Mesothelial cell of epicardium (in vitro differentiated cells): ENCODE measurements at places on chromosomes 1 and 21.

DNA sequence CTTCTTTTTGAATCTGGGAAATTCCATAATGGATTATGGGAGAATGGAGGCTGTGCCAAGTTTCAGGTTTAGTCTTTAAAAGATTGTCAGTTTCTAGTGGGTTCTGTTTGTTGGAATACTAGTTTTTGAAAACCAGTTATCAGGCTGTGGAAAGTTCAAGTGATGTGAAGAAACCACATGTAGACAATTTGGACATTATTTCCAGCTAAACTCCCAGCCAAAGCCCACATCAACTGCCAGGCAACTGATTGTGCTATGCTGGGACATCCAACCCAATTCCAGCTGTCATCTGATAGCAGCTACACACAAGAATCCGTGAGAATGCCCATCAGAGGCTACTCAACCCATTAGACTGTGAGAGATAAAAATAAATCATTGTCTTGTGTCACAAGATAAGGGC, 546.1 kb upstream of the ADAMTS5 start:
- no peak for DNase-seq

DNA sequence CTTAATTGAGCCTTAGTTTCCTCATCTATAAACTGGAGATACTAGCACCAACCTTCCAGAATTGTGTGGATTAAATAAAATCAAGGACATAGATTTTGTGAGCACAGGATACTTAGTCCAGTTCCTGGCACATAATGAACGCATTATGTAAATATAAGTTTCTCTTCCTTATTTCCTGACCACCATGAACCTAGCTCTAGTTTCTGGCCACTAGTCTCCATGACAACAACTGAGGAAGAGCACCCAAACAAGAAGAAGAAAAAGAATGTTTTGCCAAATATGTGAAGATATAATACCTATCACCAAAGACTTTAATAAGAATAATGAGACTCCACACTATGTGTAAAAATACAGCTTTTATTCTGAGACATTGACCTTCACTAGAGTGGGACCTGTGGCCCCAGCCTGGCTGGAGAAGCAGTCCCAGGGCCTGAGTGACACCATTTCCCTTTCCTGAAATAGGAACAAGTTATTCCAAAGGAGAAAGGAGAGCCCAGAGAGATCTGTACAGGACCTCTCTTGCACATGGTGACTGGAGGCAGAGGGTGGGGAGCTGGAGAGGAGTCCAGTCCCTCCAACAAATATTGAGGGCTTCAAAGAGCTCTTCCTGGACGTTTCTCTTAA, 940 bp upstream of the USF1 start:
- no peak for DNase-seq

DNA sequence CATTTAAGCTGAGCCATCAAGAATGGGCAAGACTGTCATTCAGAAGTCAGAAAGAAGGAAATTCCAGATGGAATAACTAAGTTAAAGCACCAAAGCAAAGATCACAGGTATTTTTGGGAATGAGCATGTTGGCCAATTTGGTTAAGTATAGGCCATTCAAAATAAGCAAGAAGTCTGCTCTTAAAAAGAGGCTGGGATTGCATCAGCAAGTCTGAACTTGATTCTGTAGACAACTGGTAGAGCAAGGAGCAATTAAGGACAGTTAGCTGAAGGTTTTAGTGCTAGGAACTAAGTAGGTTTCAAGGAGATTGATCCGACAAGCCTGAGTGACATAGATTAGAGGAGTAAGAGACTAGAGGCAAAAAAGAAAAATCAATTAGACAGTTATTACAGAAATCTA, 8.4 kb downstream of the ANKRD45 start:
- no peak for DNase-seq

DNA sequence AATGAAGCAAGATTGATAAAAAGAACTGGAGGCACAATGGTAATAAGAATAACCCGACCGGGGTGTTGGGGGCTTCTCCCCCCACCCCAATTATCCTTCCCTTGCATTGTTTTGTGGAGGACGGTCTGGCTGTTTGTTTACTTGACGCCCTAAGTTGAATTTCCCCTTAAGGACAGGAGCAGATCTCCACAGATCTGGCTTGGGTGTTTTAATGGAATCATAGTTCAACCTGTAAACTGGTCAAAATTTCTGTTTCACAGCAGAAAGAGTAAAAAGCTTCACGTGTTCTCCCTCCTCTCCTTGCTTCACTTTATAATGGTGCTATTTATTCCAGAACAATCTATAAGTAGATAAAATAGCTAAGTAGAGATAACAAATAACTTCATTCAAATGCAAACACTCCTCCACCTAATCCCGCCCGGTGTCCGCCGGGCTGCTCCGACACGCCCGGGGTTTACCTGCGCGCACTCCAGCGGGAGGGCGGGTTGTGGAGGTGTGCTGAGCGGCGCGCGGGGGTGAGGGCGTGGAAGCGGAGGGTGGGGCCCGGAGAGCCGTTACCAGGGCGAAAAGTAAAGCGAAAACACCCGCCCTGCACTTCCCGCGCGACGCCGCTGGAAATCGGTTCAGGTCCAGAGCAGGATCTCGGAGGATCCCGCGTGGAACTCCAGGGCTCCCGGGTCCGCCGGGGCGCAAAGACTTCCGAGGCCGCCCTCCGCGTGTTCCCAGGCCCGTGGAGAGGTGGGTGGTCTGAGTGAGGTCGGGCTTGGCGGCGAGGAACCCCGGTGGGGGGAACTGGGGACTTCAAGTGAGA, 2.0 kb upstream of the ATF3 start:
- no peak for DNase-seq

GRCh38 chr1:41322835-41323234, 38.4 kb upstream of the FOXO6 start:
- no peak for DNase-seq

- no peak for DNase-seq
Observed at GRCh38 chr1:178964469-178965330, 61.0 kb upstream of the FAM20B start.

- no peak for DNase-seq
Observed at GRCh38 chr1:25107643-25108010, 124.7 kb downstream of the SYF2 start.

DNA sequence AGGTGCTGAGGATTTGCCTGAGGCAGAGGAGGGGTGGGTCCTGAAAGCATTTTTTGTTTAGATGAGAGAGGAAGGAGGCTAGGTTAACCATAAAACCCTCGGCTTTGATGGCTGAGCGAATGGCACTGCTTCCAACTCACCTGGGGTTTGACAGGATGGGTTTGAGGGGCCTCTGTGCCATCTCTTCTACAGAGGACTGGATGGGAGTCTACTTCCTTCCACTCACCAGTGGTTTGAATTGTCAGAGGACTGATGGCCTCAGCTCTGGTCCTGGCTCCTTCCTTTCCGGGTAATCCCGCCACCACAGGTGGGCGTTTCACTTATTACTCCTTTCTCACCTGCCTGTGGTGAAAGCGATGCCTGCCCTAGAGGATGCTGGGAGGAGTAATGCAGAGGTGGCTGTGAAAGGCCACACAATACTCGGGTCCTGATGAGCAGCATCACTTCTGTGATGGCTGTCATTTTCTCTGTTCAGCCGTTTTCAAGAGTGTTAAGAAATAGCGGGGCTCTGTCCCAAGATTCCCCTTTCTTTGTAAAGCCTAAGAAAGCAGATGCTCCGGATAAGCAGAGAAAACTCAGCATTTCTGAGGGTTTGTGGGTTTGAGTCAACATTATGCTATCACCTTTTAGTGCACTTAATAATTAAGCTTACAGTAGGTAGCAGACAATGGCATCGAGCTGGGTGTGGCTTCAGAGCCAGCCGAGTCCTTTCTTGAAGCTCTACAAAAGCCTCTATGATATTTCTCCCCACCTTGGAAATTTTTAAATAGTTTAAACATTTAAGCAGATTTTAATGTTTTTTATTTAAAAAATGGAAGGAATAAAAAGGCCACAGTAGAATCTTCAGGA, 220.7 kb downstream of the HLX start:
- no peak for DNase-seq

DNA sequence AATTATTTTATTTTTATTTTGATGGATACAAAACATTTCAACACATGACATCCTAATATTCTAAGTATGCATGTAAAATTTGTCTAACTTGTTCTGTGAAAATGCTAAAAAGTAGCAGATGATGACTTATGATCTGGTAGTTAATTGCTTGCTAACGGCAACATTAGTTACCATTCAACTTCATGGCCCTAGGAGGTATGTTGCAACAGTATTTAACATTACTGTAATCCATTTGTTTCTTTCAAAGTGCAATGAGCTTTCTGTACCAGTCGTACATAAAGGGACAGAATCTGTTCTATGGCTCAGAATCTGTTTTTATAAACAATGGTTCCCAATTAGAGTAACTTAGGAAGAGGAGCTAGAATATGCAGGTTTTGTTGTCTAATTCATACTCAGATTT, 91.5 kb upstream of the ZNHIT6 start:
- DNase-seq = no peak

DNA sequence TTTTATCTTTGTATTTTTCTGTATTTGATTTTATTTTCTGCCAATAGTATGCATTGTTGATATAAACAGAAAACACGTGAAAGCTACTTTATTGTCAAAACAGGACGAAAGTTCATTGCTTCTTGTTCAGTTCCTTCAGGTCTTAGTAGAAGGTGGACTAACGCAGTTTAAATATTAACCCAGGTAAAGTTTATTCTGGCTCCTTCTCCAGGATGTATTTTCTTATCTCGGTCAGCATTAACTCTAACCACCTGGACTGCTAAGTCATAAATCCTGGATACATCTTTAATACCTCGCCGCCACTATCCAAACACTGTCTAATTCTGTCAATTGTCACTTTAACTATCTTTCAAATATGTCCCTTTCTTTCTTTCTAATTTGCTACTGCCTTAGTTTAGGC, 5.7 kb upstream of the SOAT1 start:
- DNase-seq = no peak

GRCh38 chr1:44812822-44813543, 4.7 kb downstream of the BTBD19 start:
- DNase-seq = no peak

GRCh38 chr21:37389456-37389855, 22.9 kb downstream of the DYRK1A start:
- DNase-seq = no peak

DNA sequence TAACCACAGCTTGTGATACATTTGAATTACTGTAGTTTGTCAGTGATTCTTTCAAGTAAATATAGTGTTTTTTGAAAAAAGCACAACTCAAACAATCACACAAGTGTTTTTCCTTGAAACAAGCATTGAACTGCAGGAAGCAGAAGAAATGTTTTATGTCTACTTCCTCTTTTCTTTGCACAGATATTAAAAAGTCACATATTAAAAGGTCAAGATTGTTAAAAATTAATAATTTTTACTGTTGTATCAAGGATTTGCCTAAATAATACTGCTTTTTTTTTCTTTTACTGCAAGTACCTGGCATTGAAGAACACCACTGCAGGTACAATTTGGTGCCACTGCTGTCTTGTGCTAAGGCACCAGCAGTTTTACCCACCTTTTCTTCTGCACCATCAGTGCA, 214.2 kb upstream of the C1orf105 start:
- DNase-seq = no peak

DNA sequence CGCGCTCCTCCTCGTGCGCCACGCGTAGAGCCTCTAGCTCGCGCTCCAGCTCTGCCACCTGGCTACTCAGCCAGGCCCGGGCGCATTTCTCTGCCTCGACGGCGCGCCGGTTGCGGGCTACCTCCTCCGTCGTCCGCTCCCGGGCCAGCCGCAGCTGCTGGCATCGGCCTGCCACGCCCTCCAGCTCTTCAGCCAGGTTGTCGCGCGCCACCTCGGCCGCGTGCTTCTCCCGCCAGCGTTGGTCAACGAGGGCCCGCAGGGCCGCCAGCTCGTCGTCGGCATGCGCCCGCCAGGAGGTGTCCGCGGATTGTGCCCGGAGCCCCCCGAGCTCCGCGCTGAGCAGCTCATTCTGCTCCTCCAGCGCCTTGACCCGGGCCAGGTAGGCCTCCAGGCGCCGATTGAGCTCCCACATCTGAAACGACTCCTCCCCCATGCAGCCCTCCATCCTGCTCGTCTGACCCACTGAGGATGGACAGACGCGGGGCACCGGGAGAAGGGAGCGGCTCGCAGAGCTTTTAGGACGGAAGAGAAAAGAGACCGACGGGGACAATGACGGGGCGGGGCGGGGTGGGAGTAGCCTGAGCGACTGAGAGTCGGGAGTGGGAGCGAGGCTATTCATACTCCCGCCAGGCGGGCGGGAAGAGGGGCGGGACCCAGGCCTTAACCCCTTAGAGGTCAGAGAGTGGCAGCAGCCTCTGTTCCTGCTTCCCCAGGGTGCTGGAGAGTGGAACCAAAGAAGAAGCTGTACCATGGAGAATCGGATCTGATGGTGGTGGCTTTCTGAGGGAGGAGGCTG, at the start of gene NES:
Gene NES, minus strand, starts transcription at position 588 of the 796 bp plus-strand sequence. Its CDS starts 143 bp downstream, at position 445.
- DNase-seq = no peak

DNA sequence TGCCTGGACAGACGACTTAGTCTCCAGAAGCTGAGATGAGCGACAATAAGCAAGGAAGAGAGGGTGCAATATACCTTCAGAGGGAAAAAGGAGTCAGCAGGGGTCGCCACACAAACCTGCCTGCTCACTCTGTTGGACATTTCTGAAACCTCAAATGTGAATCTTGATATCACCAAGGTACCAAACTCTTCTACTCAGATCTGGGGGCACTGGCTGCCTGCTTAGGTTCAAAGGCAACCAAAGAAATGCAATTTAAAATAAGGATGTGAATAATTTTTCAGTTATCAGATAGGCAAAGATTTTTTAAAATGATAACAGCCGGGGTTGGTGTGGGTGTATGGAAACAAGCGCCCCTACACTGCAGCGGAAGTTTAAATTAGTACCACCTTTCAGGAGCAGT, 164.2 kb downstream of the HIVEP3 start:
- DNase-seq = no peak

DNA sequence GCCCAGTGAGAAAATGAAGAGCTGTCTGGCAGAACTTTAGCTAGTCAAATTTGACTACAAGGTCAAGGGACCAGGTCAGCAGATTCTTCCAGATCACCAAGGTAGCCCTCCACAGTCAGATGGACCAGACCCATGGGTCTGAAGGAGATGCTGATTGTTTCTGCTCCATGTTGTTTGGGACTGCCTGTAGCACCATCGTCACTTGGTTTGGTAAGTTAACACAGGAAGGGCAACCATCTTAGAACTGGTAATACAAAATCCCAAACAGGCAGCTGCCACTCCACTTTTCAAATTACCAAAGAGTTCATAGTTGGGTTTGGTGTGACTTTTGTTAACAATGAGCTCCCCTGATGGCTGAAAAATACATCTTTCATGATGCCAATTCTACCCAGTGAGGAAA, 9.0 kb downstream of the ITPKB start:
- no peak for DNase-seq

DNA sequence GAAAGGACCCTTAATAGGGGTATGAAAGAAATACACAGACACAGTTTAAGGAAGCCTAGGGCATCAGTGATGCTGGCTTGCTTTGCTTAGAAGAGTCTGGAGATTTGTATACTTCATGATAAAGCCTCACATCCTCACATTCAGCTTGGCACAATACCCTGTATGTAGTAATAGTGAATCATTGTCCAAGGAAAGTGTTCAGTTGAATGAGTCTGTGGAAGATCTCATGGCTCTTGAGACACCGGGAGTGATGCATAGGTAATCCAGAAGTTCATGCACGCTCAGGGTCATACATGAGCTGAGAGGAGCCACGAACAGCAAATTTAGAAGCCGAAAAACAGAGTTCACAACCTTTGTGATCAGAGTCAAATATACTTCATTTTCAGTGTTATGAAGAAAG, 537.2 kb upstream of the TMPRSS15 start:
- no peak for DNase-seq
